ENCODE measurements at places on chromosomes 11 and 22.

GRCh38 chr11:18657673-18658072, 23.5 kb upstream of the SPTY2D1 start:
- no peak for DNase-seq

DNA sequence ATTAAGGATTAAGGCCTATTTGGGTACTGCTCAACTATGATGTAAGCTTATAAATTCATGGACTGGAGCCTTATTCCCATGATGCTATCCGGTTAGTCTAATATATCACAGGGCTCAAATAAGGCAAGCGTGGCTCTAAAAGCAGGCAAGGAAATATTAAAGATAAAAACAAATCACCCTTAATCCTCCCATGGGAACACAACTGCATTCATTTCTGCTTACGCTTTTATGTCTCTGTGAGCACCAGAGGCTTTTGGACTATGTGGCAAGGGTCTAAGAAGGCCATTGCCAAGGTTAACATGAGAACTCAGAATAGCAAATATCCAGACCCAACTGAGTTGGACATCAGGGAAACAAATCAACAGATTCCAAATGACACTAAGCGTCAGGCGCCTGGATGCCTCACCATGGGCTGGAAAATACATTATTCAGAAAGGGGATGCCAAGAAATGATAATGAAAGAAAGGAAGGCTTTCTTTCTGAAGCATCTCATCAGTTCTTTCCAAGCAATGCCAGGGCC, 138.1 kb downstream of the SLC1A2 start:
- no peak for DNase-seq

GRCh38 chr11:46970913-46971625, 34.5 kb downstream of the CSTPP1 start:
- DNase-seq: no peak

- DNase-seq: no peak
Measured at GRCh38 chr11:44171518-44171917, 76.0 kb downstream of the EXT2 start.

GRCh38 chr11:117669062-117669461, 128.0 kb downstream of the DSCAML1 start:
- DNase-seq: no peak

DNA sequence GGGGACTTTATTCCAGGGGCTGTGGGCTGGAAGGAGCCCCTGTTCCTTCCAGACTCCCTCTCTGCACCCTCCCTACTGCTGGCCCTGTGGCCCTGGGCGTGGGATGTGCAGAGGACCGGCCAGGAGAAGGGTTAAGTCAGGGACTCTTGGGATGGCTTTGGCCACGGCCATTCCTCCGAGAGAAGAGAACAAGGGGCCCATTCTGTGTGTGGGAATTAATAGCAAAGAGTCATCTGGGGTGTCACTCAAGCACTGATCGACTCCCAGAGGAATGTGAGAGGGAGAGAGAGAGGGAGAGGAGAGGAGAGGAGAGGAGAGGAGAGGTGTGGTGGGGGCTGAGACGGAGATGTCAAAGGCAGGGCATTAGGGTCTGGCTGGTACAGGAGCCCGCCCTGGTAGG, 14.2 kb upstream of the SOX10 start:
- no peak for DNase-seq

GRCh38 chr11:2778630-2779498, 79.1 kb upstream of the KCNQ1OT1 start:
- DNase-seq: no peak

GRCh38 chr11:66889960-66890359, 33.1 kb downstream of the LRFN4 start:
- DNase-seq: no peak

DNA sequence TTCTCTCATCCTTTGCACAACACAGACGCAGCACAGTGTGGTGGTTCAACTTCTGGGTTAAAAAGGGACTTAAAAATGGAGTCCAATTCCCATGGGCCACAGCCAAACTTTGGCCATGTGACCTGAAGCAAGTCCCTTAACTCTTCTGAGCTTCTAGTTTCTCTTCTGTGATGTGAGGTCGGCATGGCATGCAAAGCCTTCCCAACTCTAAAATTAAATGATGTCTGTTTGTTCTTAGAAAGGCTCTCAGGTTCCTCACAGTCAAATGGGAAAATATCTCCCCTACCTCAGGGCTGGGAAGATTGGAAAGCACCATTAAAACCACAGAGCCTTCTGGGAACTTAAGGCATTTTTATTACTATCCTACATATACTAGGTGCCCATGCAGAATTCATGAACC, 38.8 kb downstream of the LGR4 start:
- no peak for DNase-seq

DNA sequence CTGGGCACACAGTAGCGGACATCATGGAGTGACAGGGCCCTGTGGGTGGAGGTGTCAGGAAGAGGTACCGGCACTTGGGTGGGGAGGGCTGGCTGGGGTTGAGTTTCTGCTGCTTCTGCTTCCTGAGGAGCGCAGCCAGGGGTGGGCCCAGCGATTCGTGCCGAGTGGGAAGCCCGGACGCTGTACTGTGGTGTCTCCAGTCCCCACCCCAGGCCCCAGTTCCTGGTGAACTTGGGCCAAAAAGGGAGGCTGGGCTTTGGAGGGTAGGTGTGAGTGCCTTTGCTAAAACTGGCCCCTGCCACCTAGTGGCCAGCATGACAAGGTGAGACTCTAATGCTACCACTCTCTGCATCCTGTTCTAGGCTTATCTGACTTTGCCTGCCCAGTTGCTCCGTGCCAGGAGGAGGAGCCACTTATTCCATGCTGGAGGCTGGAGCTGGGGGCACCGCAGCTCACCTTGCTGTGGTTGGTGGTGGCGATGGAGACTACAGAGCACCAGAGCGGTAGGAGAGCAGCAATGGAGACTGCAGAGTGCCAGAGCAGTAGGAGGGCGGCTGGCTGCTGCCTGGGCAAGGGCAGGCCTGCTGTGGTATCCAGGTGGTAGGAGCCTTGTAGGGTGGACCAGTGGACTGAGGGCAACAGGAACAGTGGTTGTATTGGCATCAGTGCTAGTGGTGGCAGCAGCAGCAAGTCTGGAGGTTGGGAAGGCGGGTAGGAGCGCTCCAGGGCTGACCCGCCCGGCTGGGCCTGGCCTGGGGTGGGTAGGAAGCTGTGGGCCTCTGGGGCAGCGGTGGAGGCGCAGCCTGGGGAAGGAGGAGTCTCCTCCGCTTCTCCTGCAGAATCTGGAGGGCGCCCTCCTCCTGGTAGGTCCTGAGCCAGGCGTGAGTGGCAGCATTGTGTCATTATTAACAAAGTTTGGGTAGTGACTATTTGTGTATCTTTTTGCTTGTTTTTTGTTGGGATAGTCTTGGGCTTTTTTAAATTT, 2.2 kb upstream of the RFPL2 start:
- no peak for DNase-seq

DNA sequence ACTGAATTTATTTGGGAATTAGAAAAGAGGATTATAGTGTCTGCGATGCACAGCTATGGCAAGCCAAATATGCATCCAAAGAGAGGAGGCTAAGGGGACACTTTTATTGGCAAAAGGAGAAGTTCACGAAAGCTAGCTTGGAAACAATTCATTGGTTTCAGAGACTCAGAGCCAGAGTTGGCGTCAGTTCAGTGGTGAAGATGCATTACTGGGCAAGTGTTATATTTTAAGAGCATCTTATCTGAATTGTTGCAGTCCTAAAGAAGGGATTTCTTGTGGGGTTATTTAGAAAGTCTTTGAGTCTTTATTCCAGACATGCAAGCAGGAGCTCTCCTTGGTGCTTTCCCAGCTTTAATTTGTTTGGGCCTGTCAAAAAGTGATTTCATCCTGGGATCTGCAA, 15.0 kb downstream of the CLDN5 start:
- DNase-seq: no peak

DNA sequence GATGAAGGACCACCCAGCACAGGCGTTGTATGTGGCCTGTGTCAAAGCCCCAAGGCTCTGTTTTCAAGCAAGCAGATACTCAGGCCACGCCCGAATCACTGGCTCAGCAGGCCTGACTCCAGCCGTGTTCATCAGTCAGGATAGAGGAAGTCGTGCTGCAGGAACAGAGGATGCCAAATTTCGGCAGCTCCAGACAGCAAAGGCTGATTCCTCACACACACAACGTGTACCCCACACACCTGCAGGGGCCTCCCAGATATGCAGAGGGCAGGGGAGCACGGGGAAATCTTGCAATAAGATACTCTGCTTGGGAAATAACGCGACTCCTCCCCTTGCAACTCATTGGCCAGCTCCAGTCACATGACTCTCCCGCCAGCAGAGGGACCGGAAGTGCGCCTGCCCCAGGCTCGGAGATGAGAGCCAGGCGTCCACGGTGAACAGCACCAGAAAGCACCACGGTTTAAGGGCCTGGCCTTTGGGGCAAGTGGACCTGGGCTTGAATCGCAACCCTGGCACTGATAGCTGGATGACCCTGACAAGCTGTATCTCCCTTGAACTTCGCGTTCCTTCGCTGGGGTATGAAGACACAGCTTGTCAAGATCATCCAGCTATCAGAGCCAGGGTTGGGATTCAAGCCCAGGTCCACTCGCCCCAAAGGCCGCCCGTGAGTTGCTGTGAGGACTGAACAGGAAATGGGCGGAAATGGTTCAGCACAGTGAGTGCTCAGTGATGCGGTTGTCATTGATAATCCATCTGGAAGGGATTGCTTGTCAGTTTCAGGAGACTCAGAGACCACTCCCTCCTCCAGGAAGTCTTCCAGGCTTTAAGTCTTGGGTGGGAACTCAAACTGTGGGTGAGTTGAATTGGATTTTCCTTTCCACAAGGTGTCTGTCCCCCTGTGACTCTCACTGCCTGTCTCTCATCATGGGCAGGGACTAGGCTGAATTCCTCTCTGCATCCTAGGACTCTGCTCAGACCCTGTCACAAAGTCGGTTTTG, 88.5 kb downstream of the MYEOV start:
- no peak for DNase-seq

GRCh38 chr11:111176603-111177002, 68.9 kb upstream of the POU2AF2 start:
- no peak for DNase-seq

GRCh38 chr22:48234011-48234410, 1471.6 kb downstream of the TBC1D22A start:
- DNase-seq: no peak

DNA sequence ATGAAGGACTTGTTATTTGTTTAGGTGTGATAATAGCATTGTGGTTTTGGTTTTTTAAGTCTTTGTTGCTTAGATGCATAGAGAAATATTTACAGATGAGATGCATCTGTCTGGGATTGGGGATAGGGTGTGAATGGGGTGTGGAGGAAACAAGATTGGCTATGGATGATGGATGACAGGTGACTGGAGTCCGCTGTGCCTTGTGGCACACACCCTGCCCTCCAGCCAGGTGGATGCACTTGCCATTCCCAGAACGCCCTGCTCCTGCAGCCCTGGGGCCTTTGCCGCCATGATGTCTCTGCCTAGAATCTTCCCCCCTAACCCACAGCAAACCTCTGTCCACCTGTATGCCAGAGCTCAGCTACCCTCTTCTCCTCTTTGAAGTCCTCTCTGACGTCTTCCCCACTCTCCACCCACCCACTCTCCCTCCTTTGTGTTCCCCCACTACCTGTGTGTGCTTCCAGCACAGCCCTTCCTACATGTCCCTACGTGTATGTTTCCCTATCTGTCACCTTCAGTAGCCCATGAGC, 54.7 kb downstream of the WNT11 start:
- no peak for DNase-seq

DNA sequence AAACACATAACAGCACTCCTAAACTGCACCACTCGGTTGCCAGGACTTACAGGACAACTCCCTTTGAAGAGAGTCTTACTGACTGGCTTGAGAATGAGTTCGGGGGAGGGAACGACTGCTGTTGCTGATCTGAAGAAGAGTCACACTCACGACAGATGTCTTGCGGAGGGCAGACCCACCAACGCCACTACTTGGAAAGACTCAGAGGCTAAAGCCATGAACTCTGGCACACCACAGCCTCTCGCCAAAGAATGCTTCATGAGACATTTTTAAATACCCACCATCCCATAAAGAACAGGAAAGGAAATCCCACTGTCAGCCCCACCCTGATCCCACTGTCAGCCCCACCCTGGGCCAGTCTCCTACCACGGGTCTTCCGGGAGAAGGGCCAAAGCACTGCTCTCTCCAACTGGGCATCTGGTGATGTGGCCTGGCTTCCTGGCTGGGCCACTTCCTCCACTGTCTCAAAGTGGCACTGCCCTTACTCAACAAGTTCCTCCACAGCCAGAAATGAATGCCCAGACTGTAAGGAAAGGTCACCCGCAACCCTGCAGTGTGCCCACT, 73.6 kb downstream of the MICAL3 start:
- DNase-seq: no peak

GRCh38 chr11:90391756-90392155, 168.9 kb upstream of the CHORDC1 start:
- DNase-seq: no peak

DNA sequence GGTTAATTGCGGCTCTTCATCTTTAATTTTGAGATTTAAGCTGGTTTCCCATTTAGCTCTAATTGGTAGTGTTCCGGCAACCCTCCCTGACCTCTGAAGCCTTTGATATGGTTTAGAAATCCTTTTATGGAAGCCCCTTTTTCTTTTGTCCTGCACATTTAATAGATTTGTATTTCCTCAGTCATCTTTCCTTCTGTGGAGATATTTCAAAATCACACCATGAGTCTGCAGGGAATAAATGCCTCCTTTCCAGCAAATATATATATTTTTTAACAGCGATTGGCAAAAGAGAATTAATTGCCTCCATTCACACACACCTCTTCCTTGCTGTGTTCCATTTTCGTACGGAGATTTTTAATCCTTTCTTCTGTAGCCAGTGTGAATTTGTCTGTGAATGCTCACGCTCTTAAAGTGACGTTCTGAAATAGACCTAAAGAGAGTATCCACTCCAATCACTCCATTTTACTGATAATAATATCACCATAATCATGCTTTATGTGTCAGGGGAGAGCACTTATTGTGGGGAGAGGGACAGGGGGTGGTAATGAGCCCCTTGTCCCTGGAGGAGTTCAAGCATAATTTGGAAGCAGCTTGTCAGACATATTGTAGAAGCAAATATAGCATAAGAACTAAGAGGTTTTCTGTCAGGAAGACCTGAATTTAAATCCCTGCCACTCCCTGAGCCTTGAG, 142.5 kb upstream of the SYT13 start:
- no peak for DNase-seq

- no peak for DNase-seq
Measured at GRCh38 chr11:119169282-119169719, 776 bp downstream of the NLRX1 start.

GRCh38 chr11:80815752-80816453, 1375.1 kb upstream of the TENM4 start:
- DNase-seq: no peak

DNA sequence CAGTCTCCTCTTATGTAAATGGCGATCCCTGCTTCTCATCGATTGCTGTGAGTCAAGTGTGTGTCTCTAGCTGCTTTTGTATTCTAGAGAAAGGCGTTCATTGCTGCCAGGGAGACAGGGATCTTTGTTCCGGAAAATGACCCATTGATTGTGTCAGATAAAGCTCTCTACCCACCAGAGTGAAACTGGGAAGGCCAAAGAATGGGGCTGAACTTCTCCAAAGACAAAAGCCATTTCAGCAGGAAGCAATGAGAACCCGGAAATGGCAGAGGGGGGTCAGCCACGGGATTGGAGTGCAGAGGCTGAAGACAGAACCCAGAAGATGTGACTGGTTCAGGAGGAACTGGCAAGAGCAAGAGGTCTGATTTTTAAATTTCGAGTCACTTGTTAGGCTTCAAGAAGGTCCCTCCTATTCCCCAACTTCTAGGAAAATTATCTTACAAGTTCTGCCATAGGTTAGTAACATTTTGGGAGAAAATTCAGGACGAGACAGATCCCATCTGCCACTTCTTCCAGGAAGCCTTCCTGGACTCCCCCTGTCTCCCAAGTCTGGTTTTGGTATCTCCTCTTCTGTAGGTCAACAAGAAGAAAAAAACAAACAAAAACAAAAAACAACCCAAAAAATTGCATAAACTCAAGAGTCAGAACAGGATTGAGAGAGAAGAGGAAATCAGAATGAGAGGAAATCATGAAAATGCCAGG, 110.6 kb downstream of the NECTIN1 start:
- no peak for DNase-seq
